Ureter (tissue), 1 donor: ENCODE measurements at places on chromosomes 11 and 22. TPM values are rescaled to one million over a fixed set of nuclear protein-coding genes. Genes with fewer than 3 reads are reported as not detected.

The ANO5 gene
- total RNA-seq = 5.2 TPM

The GTPBP1 gene
- total RNA-seq = 72.0 TPM

The PLEKHB1 gene
- 10.8 TPM for total RNA-seq

The P2RX6 gene
- total RNA-seq = 5.7 TPM

The SLC3A2 gene
- total RNA-seq = 245 TPM

The H19 gene
- total RNA-seq = 130 TPM

The KIAA0930 gene
- 79.2 TPM for total RNA-seq

The KRTAP5-9 gene
- total RNA-seq = 10.3 TPM

The MRGPRX4 gene
- total RNA-seq = not detected

The GP1BB gene
- 2.1 TPM for total RNA-seq

The FAM111B gene
- 1.0 TPM for total RNA-seq

The ZNF214 gene
- 4.3 TPM for total RNA-seq

The RIMBP3B gene
- total RNA-seq = not detected

The VPREB1 gene
- total RNA-seq = not detected

The OR2AG1 gene
- total RNA-seq = not detected

The LRRC56 gene
- total RNA-seq = 3.4 TPM

The MISFA gene
- 5.9 TPM for total RNA-seq
